Tibial nerve (tissue), 4 donors: ENCODE measurements at places on chromosomes 3 and 15. TPM values are rescaled to one million over a fixed set of nuclear protein-coding genes. Genes with fewer than 3 reads are reported as not detected.

The TTC23 gene
- total RNA-seq, result 19.3 TPM

The RFT1 gene
- 13.3 TPM for total RNA-seq

The DAZL gene
- total RNA-seq, result not detected

The EIF2A gene
- total RNA-seq, result 84.7 TPM

The EPB42 gene
- not detected for total RNA-seq

The IGSF11 gene
- 17.7 TPM for total RNA-seq

The SEMA3G gene
- 11.5 TPM for total RNA-seq

The KLHL40 gene
- not detected for total RNA-seq

DNA sequence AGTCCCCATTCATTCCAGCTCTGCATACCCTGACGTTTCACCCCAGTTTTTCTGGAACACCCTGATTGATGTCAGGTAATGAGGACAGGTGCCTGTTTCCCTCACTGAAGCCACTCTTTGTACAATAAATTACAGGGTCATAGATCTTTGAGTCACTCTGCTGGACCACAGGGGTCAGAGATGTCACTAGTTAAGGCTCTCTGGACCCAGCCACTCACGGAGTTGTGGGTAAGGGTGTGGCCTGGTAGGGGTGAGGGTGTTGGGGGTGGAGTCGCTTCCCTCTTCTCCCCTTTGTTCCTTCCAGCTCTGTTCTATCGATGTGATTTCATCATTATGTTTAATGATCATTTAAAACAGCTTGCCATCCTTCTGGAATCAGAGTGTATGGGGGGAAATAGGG is 512 bp downstream of the IQCF5 start:
- DNase-seq, result no peak

DNA sequence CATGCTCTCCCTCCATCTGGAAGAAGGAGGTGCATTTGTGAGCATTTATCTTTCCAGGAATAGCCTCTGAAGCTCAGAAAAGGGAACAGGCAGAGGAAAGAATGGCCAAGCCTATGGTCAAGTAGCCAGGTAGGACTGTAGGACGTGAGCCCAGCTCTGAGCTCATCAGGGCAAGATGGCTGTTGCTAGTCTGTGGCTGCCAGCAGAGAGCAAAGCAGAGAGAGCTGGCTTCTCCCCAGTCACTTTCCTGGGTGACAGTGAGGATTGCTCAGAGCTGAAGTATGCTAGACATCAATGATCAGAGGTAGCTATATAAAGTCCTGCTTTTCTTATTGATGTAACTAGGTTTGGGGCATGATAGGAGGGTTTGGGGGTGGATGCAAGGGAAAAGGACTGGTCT is 146.1 kb upstream of the SLC24A5 start:
- DNase-seq, result no peak

DNA sequence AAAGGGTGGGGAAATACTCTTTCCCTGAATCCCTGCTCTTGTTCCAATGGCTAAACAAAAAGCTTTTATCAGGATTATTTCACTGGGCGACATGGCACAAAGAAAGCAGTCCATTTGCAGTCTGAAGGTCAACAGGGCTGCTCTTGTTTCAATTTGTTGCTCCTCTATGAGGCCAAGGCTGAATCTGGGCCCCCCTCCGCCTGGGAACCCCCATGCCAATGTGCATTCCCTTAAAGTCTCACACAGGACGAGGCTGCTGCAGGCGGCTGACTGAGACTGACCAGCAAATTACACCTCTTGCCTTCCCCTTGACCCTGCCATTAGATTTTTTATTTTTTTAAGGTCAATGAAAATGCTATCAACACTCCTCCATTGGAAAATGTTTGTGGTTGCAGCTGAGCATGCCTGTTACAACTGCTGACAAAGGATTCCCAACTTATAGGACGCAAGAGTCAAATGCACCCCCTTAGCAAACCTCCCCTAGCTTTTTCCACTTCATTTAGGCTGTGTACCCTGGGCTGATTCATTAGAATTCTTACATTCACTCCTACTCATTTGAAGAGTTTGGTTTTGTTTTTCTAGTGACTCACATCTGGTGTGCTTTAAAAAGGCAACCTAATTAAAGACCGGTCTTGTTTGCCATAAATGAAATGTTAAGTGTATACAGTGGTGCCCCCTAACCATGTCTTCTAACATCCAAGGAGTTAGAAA is 60.8 kb upstream of the ARHGEF3 start:
- DNase-seq, result no peak

DNA sequence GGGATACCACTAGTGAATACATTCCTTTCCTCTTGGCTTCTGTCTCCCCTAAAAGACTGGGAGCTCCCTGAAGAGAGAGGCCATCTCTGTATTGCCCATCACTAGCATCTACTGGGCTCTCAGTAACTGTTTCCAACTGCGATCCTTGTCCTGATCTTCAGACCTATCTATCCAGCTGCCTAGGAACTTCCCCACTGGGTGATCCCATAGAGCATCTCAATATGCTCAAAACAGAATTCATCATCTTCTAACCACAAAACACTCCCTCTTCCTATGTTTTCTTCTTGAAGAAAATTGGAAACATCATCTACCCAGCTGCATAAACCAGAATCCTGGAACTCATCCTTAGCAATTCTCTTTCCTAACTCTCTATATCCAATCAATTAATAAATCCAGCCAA is 54.6 kb downstream of the PLD1 start:
- DNase-seq, result no peak

GRCh38 chr3:17885986-17886385 is 143.6 kb upstream of the TBC1D5 start:
- DNase-seq, result no peak

GRCh38 chr15:89677381-89677780 is 1.8 kb downstream of the PLIN1 start:
- DNase-seq, result no peak

GRCh38 chr15:83110381-83110780 is 2.9 kb downstream of the TM6SF1 start:
- DNase-seq, result no peak

GRCh38 chr15:80596521-80596976 is 98.6 kb upstream of the ABHD17C start:
- no peak for DNase-seq

- no peak for DNase-seq
Measured at GRCh38 chr3:119643528-119643927, 16.9 kb downstream of the POPDC2 start.

GRCh38 chr3:88985491-88985890 is 121.9 kb upstream of the EPHA3 start:
- DNase-seq, result no peak

- no peak for DNase-seq
Measured at GRCh38 chr3:82556113-82556512, 794.7 kb upstream of the GBE1 start.

- DNase-seq, result no peak
Measured at GRCh38 chr15:96560246-96560895, 229.9 kb downstream of the NR2F2 start.

- DNase-seq, result no peak
Measured at GRCh38 chr3:80213086-80213485, 445.3 kb upstream of the ROBO1 start.

GRCh38 chr15:44812029-44812517 is 75.7 kb downstream of the TRIM69 start:
- DNase-seq, result no peak

- DNase-seq, result no peak
Measured at GRCh38 chr15:31344266-31344665, 17.6 kb downstream of the KLF13 start.
